ENCODE measurements at places on chromosomes 1 and 21. TPM values are rescaled to one million over a fixed set of nuclear protein-coding genes. Genes with fewer than 3 reads are reported as not detected.
A peak's percentile ranks its signal among the peaks of the same experiment; 100 is the strongest.

The ADORA3 gene
- not detected for total RNA-seq

GRCh38 chr21:35190201-35190701 is 141.1 kb upstream of the RUNX1 start:
- H3K27ac ChIP-seq = no peak overlapping the region
- H3K4me3 ChIP-seq = no peak overlapping the region
- peaks cover 2% of the 10 kb centered on the region for H3K27me3 ChIP-seq
- no peaks in the 10 kb centered on the region for H3K36me3 ChIP-seq
- no peak for DNase-seq
- H3K4me1 ChIP-seq = no peaks in the 10 kb centered on the region

DNA sequence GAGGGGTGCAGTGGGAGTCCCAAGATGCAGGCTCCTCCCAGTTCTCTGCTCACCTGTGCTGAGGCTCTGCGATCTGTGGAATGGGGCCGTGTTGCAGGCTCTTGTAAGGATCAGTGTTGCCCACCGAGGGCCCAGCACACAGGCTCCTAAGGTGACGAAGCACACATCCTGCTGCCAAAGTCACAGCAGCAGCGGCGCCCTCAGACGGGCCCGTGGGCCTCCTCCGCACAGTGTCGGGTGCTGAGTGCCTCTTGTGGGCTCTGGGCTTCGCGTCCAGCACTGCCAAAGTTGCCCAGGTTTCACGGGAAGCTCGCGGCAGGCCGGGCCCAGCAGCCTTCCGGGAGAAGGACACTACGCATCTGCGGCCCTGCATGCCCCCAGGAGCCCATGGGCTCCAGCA is 72.1 kb upstream of the ABCG1 start:
- H3K4me1 ChIP-seq = peaks cover 11% of the 10 kb centered on the region
- H3K27ac ChIP-seq = no peak overlapping the region
- DNase-seq = no peak
- H3K36me3 ChIP-seq = no peaks in the 10 kb centered on the region
- H3K4me3 ChIP-seq = no peak overlapping the region

GRCh38 chr1:169692756-169693460 is 18.5 kb downstream of the SELL start:
- H3K27ac ChIP-seq = peak overlapping the region; percentile 85
- H3K27me3 ChIP-seq = no peaks in the 10 kb centered on the region
- peaks cover 87% of the 10 kb centered on the region for H3K4me1 ChIP-seq

DNA sequence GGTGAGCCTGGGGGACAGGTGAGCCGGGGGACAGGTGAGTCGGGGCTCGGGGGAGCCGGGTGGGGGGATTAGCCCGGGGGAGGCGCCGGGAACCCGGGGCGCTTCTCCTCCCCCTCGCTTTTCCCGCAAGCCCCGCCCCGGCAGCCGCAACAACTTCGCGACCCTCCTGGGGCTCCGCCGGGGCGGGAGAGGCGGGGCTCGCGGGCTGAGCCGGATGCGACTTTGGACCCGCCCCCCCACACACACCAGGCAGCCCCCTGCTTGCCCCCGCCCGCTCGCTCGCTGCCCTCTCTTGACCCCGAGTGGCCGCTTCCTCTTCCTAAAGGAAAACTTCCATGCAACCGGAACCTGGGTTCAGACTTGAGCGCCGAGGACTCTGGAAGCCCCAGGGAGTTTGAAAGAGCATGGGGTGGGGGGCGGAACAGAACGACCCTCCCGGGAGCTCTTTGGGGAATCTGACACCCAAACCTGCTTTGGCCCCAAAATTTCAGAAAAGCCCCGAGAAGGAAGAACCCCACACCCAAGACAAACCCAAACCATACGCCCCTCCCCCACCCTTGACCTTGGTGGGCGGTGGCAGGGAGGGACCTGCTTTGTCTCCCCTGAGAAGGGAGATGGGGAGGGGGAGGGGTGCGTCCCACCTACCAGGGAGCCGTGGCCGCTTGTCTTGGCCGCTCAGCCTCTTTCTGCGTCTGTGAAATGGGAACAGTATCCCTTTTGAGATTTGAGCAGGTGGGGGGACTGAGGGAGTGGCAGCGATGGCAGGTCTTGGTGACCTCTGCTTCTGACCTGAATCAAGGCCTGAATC is 550 bp downstream of the ARHGEF16 start:
- H3K27ac ChIP-seq = no peak overlapping the region
- DNase-seq = no peak
- no peak overlapping the region for H3K4me3 ChIP-seq
- no peaks in the 10 kb centered on the region for H3K36me3 ChIP-seq

The WNT3A gene
- 0.10 TPM for total RNA-seq

The GRIK1 gene
- not detected for total RNA-seq

The FBLIM1 gene
- 0.50 TPM for total RNA-seq

DNA sequence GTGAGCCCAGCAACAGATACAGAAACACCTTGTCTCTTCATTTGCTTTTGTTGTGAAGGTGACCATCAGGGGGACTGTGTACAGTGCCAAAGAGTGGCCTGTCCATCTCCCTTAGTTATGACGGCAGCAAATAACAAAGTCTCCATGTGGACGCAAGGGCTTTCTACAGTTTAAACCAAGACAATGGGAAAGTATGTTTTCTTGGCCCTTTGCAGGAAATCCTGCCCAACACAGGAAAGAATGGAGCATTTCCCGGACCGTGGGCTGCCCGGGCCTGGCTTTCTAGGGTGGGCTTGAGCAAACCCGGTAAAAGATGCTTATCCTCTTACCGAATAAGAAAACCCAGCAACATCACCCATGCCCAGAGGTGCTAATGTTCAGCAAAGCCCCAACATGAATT is 87.3 kb downstream of the ZBTB18 start:
- H3K27ac ChIP-seq = no peak overlapping the region
- no peaks in the 10 kb centered on the region for H3K36me3 ChIP-seq
- H3K4me3 ChIP-seq = no peak overlapping the region
- H3K27me3 ChIP-seq = peaks cover 9% of the 10 kb centered on the region

GRCh38 chr1:6208723-6209660 is 3.1 kb downstream of the RNF207 start:
- H3K27ac ChIP-seq = no peak overlapping the region
- H3K4me1 ChIP-seq = peaks cover 6% of the 10 kb centered on the region
- H3K36me3 ChIP-seq = no peaks in the 10 kb centered on the region
- DNase-seq = no peak
- H3K27me3 ChIP-seq = peaks cover 64% of the 10 kb centered on the region

The SASS6 gene
- 6.6 TPM for total RNA-seq

The PEX10 gene
- total RNA-seq = 12.0 TPM

DNA sequence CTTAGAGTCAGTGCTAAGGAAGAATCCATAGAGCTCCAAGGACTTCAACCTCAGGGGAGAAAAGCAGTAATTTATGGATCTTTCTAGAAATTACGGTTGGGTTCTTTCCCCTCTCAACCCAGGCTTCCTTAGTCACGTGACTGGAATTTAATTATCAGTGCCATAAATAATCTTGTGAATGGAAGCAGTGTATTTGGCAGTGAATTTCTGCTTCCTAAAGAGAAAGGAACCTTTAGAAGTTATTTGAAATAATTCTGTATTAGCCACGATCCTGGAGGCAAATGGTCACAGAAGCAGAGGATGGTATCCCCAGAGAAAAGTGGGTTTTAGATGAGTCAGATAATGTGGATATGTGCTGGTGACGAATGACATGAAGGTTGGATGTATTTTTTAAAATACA is 89.6 kb downstream of the NFIA start:
- no peaks in the 10 kb centered on the region for H3K36me3 ChIP-seq
- H3K27ac ChIP-seq = no peak overlapping the region
- no peak for DNase-seq
- H3K4me1 ChIP-seq = no peaks in the 10 kb centered on the region
- no peaks in the 10 kb centered on the region for H3K27me3 ChIP-seq

- H3K4me1 ChIP-seq = no peaks in the 10 kb centered on the region
- DNase-seq = no peak
- no peaks in the 10 kb centered on the region for H3K27me3 ChIP-seq
- H3K27ac ChIP-seq = no peak overlapping the region
- no peak overlapping the region for H3K4me3 ChIP-seq
Measured at GRCh38 chr1:203426870-203427269, 48.7 kb upstream of the PRELP start.

The KRTAP23-1 gene
- not detected for total RNA-seq

The SV2A gene
- 4.5 TPM for total RNA-seq

DNA sequence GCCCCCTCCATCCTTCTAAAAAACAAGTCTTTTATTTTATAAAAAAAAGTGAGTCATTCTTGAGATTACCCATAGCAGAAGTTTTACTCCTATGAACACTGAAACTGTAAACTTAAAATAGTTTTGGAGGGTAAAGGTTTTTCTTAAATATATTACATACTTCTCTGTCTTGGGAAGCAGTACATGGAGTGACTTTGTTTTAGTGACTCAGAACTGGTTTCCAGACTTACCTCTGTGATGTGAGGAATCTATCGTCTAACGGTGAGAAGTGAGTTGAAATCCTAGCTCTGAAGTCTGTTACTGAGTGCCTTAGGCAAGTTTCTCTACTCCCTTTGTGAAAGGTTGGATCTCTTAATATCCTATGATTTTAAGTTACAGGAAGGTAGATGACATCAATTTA is 176.3 kb upstream of the POU3F1 start:
- DNase-seq = no peak
- H3K4me1 ChIP-seq = no peaks in the 10 kb centered on the region
- peaks cover 13% of the 10 kb centered on the region for H3K27me3 ChIP-seq
- no peaks in the 10 kb centered on the region for H3K36me3 ChIP-seq
- no peak overlapping the region for H3K4me3 ChIP-seq

GRCh38 chr1:221039616-221040015 is 160.4 kb downstream of the HLX start:
- no peak for DNase-seq
- no peak overlapping the region for H3K27ac ChIP-seq
- no peaks in the 10 kb centered on the region for H3K36me3 ChIP-seq
- H3K27me3 ChIP-seq = no peaks in the 10 kb centered on the region
- H3K4me1 ChIP-seq = no peaks in the 10 kb centered on the region
- no peak overlapping the region for H3K4me3 ChIP-seq

DNA sequence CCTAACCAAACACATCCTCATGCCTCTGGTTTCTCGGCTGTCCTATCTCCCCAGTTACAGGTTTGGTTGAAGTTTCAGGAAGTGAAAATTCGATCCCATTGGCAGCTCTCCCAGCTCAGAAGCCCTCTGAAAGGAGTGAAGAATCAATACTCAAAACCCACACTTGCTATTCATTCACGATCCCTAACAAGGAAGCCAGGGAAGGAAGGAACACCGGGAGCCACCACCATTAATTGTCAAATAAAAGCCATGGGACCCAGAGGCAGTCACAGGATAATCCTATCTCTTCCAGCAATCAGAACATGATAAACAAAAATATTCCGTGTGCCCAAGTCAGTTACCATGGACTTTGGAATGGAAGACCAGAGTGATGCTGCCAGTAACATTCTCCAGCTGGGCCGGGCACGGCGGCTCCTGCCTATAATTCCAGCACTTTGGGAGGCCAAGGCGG is 7.0 kb downstream of the TMPRSS2 start:
- no peak overlapping the region for H3K27ac ChIP-seq
- no peaks in the 10 kb centered on the region for H3K4me1 ChIP-seq
- DNase-seq = no peak
- H3K4me3 ChIP-seq = no peak overlapping the region
- H3K27me3 ChIP-seq = no peaks in the 10 kb centered on the region

DNA sequence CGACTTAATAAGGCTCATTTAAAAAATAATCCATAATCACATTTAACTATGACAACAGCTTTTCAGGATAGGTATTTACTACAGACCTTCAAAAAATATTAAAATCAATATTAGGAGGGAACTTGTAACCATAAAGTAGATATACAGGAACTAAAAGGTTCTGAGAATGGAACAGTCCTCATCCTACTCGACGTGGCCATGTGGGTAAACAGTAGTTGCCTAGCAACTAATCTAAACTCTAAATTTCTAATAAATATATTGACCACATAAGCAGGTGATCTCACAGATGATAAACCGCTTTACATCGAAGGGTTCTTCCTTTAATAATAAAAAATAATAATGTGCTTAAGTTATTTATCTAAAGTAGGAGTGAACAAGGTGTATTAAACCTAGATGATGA is 7.9 kb downstream of the AKT3 start:
- peaks cover 5% of the 10 kb centered on the region for H3K4me1 ChIP-seq
- no peaks in the 10 kb centered on the region for H3K36me3 ChIP-seq
- no peak overlapping the region for H3K4me3 ChIP-seq
- peak overlapping the region; percentile 69 for H3K27ac ChIP-seq
- H3K27me3 ChIP-seq = no peaks in the 10 kb centered on the region
- DNase-seq = no peak

DNA sequence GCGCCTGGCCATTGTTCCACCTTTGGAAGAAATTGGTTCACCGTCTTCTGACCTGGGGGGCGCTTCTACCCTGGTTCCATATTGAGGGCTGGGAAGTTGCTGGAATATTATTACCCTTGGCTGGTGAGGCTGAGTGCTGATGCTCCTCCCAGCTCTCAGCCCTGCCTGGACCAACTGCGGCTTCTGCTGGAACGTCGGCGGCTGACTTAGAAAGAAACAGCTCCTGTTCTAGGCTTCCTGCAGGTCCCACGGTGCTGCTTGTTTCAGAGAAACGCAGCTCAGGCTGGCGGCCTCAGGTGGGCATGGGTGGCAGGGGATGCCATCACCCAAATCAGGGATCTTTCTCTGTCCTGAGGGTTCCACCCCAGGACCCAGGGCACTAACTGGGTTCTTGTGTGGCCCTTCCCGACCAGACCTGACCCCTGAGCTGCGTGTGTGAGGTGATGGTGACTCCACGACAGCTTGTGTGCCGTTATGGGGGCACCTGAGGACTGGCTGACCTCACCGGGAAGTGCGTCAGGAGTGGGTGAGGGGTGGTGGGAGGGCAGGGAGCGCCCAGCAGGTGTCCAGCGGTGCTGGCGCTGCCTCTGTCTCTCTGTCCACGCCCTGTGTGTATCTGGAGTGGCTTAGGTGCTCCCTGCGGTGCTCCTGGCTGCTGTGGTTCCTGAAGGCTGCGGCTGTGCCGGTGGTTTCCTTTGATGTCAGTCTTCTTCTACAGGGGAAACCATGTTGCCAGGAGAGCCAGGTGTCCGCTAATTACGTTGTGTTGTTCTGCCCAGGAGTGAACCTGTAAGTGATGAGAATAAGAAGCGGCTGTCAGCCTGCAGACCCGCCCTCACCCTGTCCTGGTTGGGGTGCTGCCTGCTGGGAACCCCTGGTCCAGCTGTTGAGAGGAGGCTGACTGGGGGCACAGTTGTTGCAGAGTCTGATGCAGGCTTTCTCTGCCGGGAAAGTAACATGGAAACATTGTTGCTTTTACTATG is 8.9 kb downstream of the SKI start:
- H3K4me1 ChIP-seq = peaks cover 100% of the 10 kb centered on the region
- H3K27ac ChIP-seq = peak overlapping the region; percentile 66
- H3K4me3 ChIP-seq = peak overlapping the region; percentile 29
- DNase-seq = peak; percentile 35

The CD160 gene
- 0.58 TPM for total RNA-seq

GRCh38 chr1:42931108-42931539 is 27.5 kb downstream of the SLC2A1 start:
- H3K27me3 ChIP-seq = no peaks in the 10 kb centered on the region
- H3K36me3 ChIP-seq = peaks cover 15% of the 10 kb centered on the region
- H3K4me3 ChIP-seq = peak overlapping the region; percentile 32
- DNase-seq = no peak

DNA sequence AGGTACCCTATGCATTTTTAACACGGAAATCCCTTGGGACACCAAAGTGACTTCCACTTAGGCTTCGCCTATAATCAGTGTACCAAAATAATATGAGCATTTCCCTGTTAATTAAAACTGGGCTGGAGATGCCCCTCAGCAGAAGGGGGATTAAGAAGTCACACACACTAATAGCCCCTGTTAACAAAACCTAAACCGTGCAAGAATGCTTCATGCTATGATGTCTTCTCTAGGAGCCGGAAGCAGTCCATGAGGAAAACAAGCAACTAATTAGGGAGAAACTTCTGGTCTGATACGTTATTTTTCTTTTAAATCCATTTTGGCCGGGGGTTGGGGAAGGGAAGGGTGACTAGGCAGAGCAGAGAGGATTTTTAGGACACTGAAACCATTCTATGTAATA is 123.4 kb downstream of the ESRRG start:
- H3K4me3 ChIP-seq = no peak overlapping the region
- peaks cover 2% of the 10 kb centered on the region for H3K27me3 ChIP-seq
- no peaks in the 10 kb centered on the region for H3K4me1 ChIP-seq
